ENCODE measurements at places on chromosomes 16 and 17. TPM values are rescaled to one million over a fixed set of nuclear protein-coding genes. Genes with fewer than 3 reads are reported as not detected.

- DNase-seq = no peak
Observed at GRCh38 chr17:40108970-40109824, 8.8 kb upstream of the NR1D1 start.

The NTN3 gene
- total RNA-seq = 1.2 TPM

GRCh38 chr16:58970775-58971174 is 236.7 kb upstream of the GOT2 start:
- no peak for DNase-seq

GRCh38 chr17:63039342-63039741 is 73.3 kb downstream of the TANC2 start:
- no peak for DNase-seq

DNA sequence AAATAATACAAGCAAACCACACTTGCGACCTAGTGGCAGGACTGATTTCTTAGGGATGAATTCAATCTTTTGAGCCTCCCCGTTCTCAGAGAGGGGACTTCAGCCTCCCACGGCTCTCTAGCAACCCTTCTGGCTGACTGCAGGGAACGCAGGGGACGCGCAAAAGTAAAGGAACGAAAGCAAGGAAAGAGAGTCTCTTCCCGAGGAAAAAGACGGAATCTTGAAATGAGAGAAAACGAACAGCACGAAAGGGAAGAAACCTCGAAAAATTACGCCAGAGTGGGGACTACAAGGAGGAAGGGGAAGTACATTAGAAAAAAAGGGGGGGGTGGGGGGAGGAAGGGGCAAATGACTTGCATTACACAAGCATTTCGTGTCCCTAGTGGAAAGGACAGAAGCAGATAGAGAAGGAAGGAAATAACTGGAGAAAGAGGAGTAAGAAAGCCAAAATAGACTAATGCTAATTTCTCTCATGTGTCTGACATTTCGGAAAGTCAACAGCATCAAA is 1.2 kb downstream of the GRB2 start:
- no peak for DNase-seq

GRCh38 chr16:89860747-89861304 is 12.6 kb upstream of the TCF25 start:
- peak; percentile 83 for DNase-seq

The KRTAP2-1 gene
- not detected for total RNA-seq

The APOBR gene
- total RNA-seq = 0.14 TPM

The NOD2 gene
- total RNA-seq = 0.12 TPM

DNA sequence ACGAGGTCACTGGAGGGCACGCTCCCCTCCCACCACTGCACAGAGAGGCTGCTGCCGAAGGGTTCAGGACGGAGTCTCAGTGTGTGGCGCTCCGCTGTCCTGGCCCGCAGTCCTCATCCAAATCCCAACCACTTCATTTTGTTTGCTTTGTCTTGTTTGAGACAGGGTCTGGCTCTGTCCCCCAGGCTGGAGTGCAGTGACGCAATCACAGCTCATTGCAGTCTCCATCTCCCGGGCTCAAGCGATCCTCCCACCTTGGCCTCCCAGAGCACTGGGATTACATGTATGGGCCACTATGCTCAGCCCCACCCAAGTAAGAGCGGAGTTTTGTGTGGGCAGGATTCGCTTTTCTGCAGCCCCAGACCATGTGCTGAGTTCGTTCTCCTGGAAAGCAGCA is 12.7 kb downstream of the UNKL start:
- no peak for DNase-seq

The CPHXL2 gene
- total RNA-seq = not detected

DNA sequence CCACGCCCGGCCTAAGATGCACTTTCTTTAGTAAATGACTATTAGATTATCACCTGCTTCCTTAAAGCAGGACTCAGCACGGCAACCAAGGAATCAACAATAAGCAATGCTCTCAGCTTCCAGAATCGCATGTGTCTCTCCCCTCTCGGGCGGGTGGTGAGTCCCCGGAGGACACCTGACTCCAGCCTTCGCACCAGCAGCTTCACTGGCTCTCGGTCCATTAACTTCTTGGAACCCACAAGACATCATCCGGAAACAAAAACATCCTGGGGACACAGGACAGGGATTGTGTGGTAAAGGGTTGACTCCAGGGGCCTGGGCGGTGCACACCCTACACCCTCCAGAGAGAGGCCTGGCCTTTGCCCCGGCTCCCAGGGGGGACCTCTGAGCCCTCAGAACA is 22.7 kb downstream of the UTS2R start:
- no peak for DNase-seq

DNA sequence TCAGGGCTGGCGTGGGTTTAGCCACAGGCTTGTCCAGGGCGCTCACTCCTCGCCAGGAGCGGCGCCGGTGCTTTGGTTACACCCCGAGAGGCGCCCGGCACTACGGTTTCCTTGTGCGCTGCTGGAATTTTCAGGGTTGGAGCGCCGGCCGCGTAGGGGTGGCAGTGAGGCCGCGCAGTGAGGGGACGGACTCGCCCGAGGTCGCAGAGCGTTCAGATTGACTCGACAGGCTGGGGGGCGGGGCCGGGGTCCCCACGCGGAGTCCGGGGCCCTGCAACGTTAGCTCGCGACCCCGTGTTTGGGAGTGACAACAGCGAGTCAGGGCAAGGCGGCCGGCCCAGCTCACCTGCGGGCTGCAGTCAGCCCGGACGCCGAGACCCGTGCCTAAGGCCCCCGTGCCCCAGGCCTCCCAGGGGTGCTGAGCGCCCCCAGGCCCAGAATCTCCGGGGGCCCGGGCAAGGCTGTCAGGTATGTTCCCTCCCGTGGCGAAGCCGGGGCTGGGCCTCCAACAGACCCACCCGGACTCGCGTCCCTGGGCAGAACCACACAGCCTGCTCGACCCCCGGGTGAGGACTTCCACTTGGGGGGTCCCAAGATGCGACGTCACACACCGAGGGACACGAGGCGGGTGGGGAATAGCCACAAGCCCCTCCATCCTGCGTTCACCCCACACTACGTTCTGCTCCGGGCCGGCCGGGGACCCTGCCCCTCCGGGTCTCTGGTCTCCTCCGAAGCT is 1.3 kb upstream of the ACTG1 start:
- no peak for DNase-seq

- no peak for DNase-seq
Observed at GRCh38 chr16:47063011-47063724, 80.6 kb downstream of the NETO2 start.

DNA sequence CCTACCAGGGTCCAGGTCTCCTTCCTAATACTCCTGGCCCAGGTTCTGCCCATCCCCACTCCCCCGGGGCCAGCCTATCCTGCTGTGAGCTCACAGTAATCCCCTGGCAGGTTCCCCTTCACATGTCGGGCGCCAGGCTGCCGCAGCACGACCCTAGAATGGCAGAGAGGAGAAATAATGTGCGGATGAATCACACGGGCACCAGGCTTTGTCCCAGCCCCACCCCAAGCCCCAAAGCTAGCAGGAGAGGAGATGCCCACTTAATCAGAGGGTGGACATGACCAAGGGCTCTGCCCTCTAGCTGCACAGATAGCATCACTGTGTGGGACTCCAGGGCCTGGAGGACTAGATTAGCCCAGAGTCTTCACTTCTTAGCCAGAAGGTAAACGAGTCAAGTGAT is 39.5 kb downstream of the ST3GAL2 start:
- DNase-seq = no peak

The ACE gene
- total RNA-seq = 3.6 TPM

The C1QTNF8 gene
- not detected for total RNA-seq

GRCh38 chr16:2711370-2712062 is 8.5 kb downstream of the PRSS27 start:
- no peak for DNase-seq

GRCh38 chr17:72523491-72523890 is 402.7 kb downstream of the SOX9 start:
- DNase-seq = no peak

- no peak for DNase-seq
Observed at GRCh38 chr17:7557147-7557764, 1.3 kb upstream of the TNFSF13 start.

The CDH11 gene
- total RNA-seq = 34.5 TPM

GRCh38 chr17:76399175-76400172 is 15.1 kb downstream of the SPHK1 start:
- DNase-seq = no peak

- DNase-seq = no peak
Observed at GRCh38 chr17:37762666-37763065, 17.8 kb upstream of the HNF1B start.

The RASL10B gene
- total RNA-seq = 6.4 TPM

- no peak for DNase-seq
Observed at GRCh38 chr16:2515180-2515851, 1.6 kb downstream of the ATP6V0C start.

The CCT6B gene
- 1.8 TPM for total RNA-seq
